ENCODE measurements at places on chromosomes 4 and X.

DNA sequence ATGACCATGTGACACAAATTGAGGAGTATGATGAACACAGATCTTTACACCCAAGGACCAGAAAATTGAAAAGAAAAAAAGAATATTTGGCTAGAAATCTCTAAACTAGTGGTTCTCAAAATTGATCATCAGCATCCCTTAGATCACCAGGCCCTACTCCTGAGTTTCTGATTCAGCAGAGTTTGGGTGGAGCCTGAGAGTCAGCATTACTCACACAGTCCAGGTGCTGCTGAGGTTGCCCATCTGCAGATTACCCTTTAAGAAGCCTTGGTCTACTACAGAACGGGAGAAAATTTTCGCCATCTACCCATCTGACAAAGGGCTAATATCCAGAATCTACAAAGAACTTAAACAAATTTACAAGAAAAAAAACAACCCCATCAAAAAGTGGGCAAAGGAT, 182.8 kb downstream of the MOSPD2 start:
- no peak for DNase-seq

GRCh38 chrX:137547291-137547690, 18.6 kb upstream of the ZIC3 start:
- no peak for DNase-seq

DNA sequence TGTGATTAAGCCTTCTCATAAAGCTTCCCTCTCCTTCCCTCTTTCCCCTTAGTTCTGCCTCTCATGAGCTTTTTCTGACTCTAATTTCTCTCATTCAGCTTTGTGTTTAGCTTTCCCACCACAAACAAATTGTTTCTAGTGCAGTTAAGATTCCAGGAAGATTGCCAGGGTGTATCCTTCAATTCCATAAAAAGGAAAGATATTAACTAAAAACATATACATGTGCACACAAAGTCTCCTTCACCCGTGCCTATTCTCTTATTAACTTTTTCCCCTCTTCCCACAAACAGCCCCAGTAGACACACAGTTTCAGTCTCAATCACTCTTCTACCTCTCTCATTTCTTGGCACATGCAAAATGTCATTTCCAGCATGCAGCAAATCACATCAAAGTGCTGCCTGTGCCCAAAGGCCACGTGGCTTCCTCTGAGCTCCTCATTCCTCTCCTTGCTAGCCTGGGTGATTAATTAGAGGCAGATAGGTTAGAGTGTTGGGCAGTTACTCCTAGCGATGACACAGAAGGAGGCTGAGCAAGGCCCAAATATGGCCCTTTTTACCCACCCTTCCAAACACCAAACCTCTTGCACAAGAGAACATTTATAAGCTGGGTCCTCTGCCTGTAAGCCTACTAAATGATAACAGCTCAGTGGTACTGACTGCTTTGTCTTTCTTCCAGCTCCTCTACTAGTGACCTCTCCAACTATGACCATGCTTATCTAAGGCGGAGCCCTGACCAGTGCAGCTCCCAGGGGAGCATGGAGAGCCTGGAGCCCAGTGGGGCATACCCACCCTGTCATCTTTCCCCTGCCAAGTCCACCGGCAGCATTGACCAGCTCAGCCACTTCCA, 159.6 kb downstream of the SOWAHB start:
- peak; percentile 92 for DNase-seq

DNA sequence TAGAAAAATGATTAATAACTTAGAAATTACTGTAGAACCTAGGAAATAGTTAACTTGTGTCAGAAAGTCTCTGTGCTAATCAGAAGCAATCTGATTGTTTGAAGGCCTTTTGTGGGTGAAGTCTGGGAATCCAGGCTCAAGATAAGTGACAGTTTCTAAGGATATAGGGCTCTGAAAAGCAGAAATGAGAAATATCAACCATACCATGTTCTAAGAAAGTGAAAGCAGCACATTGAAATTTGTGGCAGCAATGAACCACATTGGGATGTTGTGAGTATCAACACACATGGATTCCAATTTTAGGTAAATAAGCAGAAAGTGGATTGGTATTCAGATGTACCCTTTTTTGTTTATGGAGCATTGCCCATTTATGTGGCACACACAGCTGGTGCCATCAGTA, 464.6 kb downstream of the IL15 start:
- DNase-seq: no peak

DNA sequence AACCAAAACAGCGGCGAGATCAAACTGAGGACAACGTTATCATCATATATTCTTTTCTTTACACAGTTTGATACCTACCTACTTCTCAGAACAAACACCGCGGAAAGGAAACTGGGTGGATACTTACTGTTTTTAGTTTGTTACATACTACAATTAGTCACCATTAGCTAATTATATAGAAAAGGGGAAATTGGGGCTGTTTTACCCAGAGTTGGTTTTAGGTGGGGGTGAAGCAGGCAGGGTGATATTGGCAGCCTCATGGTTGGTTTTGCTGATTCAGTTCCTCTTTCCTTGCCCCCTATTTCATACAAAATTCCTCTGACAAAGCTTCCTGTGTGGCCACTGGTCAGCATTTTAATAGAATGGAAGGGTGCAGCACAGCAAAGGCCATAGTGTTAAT, 77.8 kb downstream of the SORBS2 start:
- no peak for DNase-seq

Measured in fibroblast of gingiva (primary cell).